ENCODE measurements at places on chromosomes 6 and 20. TPM values are rescaled to one million over a fixed set of nuclear protein-coding genes. Genes with fewer than 3 reads are reported as not detected.

Gene ANKRD66
- total RNA-seq: not detected

Gene TFAP2C
- 2.8 TPM for total RNA-seq

Gene METTL24
- total RNA-seq: not detected

Gene SLC22A2
- total RNA-seq: not detected

Gene BPIFB2
- not detected for total RNA-seq

Gene CTAGE9
- total RNA-seq: 0.15 TPM

GRCh38 chr6:157672726-157673412 lies 150.2 kb upstream of the SNX9 start:
- DNase-seq: no peak

Gene MRS2
- 26.0 TPM for total RNA-seq

DNA sequence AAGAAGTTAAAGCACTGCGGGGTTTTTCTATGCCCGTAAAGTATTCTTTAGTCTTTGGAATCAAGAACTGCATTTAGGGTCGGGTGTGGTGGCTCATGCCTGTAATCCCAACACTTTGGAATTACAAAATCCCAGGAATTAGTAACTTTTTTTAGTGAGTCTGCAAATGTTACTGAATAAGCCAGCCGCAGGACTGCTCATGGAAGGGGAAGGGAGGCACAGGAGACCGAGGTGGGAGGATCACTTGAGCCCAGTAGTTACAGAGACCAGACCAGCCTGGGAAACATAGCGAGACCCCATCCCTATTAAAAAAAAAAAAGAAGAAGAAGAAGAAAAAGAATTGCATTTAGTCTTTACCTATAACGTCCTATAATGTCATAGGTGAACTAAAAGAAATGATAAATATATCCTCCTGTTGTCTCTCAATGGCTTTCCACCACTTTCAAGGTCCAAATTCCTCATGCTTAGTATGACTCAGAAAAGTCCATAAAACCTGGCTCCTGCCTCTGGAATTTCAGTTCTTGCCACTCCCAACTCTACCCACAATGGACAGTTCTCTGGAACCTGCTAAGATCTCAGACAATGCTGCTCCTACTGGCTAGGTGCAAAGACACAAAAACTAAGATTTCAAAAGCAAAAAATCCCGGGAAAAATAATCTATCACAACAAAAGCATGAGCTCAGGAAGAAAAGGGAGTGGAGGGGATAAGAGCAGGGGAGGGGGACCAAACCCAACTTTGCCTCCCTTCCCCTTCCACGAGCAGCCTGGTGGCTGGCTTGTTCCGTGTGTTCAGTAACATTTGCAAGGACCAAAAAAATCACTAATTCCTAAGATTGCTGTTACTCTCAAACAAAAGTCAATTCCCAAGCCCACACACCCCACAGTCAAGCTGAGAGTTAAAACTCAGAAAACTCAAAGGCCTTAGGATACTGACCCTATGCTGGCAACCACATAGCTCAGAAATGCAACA lies 39.0 kb downstream of the B4GALT5 start:
- no peak for DNase-seq

- DNase-seq: peak; percentile 28
Measured at GRCh38 chr6:1686117-1687098, 76.7 kb downstream of the FOXC1 start.

Gene GRIK2
- total RNA-seq: 6.6 TPM

- no peak for DNase-seq
Measured at GRCh38 chr20:32495949-32496348, 89.2 kb downstream of the NOL4L start.

DNA sequence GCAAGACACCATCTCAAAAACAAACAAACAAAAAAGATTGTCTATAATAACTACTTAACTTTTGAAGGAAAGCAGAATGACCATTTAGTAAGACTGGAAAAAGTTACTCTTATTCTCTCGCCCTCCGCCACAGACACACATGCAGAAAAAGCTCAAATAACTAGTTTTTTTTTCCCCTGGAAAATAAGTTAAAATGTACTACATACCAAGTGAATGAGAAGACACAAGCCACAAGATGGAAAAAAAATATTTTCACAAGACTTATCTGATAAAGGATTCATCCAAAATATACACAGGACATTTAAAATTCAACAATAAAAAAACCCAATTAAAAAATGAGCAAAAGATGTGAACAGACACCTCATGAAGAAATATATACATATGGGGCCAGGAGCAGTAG lies 31.9 kb downstream of the NUDT3 start:
- DNase-seq: no peak

Gene SMAP1
- total RNA-seq: 41.9 TPM

DNA sequence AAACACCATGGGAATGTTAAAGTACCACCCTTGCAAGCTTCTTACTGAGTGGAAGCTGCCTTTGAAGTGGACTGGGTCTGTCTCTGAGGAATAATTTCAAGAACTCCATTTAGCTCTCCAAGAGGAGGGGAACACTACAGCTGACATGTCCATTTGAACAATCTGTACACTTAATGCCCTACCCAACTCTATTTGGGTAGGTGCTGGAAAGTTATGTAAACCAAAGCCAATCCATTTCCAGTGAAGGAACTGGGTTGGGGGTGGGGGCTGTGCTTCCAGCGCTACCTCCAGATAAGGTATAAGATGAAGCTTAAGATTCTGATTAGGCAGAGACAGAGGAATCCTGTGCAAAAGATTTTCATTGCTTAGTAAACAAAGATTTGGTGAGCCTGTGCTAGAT lies 122.0 kb downstream of the TCP11 start:
- DNase-seq: no peak

Gene CAGE1
- not detected for total RNA-seq

DNA sequence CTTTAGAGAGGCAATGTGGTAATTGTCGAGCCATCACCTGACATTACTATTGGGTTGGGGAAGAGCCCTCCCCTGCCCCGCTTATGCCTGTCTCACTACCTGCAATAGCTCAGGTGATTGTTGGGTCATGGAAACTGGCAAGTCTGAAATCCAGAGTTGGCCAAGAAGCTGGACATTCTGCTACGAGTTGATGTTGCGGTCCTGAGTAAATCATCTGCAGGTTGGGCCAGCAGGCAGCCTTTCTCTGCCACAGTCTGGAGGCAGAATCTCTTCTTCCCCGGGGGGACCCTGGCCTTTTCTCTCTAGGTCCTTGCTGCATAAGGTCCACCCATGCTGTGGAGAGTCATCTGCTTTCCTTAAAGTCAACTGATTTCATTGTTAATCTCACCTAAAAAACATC lies 142.4 kb downstream of the THBS2 start:
- no peak for DNase-seq

DNA sequence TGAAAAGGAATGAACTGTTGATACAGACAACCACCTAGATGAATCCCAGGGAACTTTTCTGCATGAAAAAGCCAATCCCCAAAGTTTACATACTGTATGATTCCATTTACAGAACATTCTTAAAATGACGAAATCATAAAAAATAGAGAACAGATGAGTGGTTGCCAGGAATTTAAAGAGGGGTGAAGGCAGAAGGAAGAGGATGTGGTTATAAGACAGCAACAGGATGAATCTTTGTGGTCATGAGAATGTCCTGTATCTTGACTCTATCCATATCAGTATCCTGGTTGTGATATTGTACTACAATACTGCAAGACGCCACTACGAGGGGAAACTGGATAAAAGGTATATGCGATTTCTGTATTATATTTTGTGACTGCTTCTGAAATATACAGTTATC lies 70.1 kb upstream of the EMILIN3 start:
- DNase-seq: no peak

Gene APOM
- total RNA-seq: 1.8 TPM

Gene LCA5
- 7.0 TPM for total RNA-seq
